BJ (cell line): ENCODE measurements at places on chromosomes 12 and 14.

GRCh38 chr12:54301428-54302048 is 723 bp upstream of the NFE2 start:
- DNase-seq = no peak

DNA sequence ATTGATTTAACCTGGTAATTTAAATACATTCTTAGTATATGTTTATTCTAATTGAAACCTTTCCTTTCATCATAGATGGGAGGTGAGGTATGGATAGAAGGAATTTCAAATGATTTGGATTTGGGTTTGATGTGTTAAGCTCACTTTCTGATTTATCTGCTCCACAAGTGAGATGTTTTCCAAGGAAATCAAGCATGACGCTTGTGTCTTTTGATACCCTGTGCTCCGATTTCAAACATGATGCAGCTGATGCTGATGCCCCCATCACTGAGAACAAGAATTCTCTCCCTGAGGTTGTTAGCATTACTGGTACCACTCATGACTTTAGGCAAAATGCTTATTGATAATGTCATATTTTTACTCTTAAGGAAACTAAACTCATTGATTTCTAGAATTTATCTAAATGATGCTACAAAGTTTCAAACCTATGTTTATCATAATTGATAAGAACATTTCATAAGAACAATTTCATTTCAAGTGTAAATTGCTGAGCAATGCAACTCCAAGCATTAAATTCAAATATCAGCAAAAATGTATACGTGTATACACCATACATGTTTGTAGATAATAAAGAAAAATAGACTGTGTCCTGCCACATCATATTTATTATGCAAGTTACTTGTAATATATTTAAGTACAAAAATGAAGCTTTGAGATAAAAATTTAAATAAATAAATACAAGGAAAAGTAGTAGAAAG is 75.5 kb upstream of the LRIG3 start:
- DNase-seq = no peak

DNA sequence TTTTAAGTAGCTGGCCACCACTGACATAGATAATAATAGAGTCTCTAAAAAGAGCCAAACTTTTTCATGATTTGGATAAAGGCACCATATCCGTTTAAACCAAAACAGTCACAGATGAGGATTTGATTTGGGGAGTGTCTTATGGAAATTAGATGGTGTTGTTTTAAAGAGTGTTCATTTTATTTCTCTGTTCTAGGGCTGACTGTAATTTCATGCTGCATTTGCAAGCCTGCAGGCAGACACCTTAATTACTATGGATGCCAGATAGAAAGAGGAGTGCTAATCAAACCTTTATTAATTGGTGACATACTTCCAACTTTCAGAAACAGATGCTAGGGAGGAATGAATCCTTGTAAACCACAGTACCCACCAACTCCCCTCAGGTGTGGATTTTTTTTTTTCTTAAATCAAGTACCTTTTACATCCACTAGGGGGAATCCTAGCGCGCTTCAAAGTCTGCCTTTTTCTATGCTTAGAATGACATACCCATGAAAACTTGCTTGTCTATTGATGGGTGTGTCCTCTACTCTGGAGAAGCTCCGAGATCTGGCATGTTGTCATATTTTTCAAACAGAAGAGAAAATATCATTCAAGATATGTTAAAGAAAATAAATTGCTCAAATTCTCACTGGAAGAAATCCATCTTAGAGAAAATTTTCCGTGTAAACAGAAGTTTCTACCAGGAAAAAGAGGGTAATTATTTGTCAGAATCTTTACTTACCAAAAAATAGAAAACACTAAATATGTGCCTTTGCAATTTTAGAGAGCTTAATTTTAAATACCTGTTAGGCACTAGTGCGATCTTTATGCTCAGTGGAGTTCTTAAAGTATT is 14.2 kb upstream of the PLXNC1 start:
- DNase-seq = peak; percentile 17

GRCh38 chr14:71242237-71242748 is 335.0 kb downstream of the PCNX1 start:
- DNase-seq = peak; percentile 77
